ENCODE measurements at places on chromosomes 6 and 20.

DNA sequence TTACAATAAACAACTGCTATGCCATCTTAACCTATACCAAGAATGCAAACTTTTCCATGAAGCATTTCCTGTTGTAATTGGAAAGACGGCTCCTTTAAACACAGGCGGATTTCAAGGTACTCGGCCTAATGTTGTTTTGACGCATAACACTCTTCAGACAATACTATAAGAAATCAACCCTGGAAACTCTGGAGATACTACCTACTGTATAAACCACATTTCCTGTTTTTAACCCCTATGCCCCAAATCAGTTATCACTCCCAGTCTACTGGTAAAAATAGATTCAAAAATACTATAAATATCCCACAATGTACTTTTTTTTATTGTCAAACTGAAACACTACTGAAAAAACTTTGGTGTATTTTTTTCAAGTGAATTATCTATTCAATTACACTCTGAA, 118.1 kb downstream of the IRF4 start:
- no peak for DNase-seq

DNA sequence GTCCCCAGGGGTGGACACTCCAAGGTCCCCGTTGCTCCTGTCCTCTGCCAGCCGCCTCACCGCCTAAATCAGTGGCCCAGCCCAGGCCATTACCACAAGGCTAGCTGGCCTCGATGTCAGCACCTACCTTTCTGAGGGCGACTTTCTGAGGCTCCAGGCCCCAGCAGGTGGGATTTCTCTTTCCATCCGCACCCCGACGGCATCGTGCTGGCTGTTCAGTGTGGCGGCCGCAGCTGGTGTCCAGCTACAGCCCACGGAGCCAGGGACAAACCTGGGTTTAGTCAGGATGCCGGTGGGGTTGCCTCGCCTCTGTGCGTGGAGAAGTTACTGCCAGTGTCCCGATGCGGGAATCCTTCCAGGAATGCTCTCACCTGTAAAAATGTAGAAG, 60.8 kb downstream of the ERMARD start:
- DNase-seq, result no peak

DNA sequence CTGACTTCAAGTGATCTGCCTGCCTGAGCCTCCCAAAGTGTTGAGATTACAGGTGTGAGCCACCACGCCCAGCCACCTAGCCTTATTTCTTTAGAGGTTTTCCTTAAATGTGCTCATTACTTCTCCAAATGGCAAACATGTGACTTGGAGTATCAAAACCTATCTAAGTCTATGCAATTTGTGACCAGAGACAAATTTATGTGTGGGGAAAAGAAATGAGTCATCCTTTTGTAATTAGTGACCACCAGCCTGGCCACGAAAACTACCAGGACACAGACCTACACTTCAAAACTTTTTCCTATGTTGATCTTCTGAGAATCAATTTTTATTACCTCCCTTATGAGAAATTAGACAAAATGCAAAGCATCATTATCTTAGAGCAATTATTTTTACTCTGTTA, 64.6 kb upstream of the OGFRL1 start:
- DNase-seq, result no peak

- no peak for DNase-seq
Measured at GRCh38 chr20:34834459-34834893, 9.0 kb upstream of the NCOA6 start.

- DNase-seq, result no peak
Measured at GRCh38 chr6:118565311-118565960, 17.3 kb downstream of the PLN start.

DNA sequence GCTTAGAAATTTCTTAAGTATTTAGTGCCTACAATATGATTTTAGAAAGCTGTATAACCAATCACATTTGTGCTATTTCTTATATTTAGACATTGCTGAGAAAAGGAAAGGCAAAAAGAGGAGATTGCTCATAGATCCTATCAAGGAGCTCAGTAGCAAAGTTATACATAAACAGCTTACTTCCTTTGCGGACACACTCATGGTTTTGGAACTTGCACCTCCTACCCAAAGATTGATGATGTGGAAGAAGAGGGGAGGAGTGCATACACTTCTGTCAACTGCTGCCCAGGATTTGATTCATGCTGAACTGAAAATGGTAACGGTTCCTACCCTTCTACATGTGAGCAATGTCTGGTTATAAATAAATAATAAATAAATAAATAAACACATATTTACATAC, 16.7 kb downstream of the RAD21L1 start:
- no peak for DNase-seq

GRCh38 chr6:17178754-17179529, 77.1 kb downstream of the STMND1 start:
- no peak for DNase-seq

- DNase-seq, result no peak
Measured at GRCh38 chr6:154460306-154461071, 50.0 kb downstream of the CNKSR3 start.

GRCh38 chr6:16706911-16707783, 54.1 kb downstream of the ATXN1 start:
- no peak for DNase-seq

GRCh38 chr20:5865604-5866003, 84.7 kb downstream of the TRMT6 start:
- no peak for DNase-seq

GRCh38 chr6:122730775-122731386, 48.6 kb upstream of the FABP7 start:
- no peak for DNase-seq

GRCh38 chr6:166657531-166657930, 30.5 kb upstream of the RPS6KA2 start:
- DNase-seq, result no peak

GRCh38 chr20:18005170-18005989, 36.6 kb downstream of the MGME1 start:
- DNase-seq, result no peak

GRCh38 chr6:9140172-9140571, 704.8 kb upstream of the SLC35B3 start:
- no peak for DNase-seq

GRCh38 chr20:53872561-53873229, 197.7 kb downstream of the BCAS1 start:
- no peak for DNase-seq

DNA sequence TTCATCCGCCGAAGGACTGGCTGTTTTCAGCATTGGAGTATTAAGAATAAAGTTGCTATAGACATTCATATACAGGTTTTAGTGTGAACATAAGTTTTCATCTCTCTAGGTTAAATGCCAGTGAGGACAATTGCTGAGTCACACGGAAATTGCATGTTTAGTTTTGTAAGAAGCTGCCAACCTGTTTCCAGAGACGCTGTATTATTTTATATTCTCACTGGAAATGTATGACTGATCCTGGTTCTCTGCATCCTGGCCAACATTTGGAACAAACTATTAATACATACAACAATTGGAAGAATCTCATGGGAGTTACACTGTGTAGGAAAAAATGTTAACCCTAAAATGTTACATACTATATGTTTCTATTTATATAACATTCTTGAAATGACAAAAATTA, 16.7 kb upstream of the TGM6 start:
- DNase-seq, result no peak

DNA sequence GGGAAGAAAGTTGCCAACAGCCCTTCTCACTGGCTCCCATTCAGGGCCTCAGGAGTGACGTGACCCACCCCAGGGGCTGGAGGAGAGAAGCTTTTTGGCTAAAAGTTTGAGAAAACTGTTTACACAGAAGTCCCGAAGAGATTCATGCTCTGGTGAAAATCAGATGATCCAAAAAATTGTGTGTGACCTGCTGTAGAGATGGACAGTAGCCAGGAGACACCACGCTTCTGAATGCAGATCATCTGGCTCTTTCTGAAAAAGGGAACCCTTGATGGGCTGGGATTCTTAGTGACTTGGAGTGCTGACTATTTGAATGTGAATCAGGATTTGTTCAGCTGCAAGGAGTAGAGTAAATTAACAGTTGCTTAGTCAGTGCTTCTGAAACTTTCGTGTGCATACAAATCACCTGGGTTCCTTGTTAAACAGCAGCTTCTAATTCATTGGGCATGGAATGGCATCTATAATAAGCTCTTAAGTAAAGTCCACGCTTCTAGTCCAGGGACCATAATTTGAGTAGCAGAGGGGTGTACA, 265.1 kb downstream of the PREX1 start:
- DNase-seq, result no peak

DNA sequence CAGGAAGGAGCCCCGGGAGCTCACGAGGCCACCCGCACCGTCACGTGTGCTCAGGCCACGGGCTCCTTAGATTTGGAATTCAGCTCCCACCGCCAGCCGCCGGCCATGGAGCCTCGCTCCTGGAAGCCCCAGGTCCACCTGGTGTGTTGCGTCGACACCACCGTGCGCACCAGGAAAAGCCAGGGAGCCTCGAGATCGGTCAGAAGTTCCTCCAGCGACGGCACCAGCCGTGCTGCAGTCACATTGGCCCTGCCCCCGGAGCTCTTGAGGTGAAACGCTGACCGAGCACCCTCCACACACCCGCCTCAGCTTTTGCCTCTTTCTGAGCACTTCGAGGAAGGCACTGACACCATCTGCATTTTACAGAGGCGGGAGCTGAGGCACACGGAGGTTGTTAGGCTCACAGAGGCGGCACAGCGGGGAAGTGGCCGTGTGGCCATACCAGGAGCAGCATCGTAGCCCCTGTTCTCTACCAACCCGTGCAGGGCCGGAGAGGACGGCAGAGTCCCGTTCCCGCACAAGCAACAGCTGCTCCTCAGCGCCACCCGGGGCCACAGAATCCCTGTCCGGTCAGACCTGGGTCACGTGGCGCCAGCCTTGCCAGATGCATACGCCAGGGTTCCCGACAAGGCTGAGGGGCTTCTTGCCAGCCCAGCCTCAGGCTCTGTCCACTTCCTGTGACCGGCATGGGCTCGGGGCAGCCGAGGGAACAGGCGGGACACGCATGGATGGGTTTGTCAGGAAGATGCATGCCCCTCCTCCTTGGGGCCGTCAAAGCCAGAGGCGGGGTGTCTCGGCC, 7.6 kb downstream of the NKAIN4 start:
- DNase-seq, result no peak

- no peak for DNase-seq
Measured at GRCh38 chr20:44112889-44113617, 73.9 kb downstream of the JPH2 start.

DNA sequence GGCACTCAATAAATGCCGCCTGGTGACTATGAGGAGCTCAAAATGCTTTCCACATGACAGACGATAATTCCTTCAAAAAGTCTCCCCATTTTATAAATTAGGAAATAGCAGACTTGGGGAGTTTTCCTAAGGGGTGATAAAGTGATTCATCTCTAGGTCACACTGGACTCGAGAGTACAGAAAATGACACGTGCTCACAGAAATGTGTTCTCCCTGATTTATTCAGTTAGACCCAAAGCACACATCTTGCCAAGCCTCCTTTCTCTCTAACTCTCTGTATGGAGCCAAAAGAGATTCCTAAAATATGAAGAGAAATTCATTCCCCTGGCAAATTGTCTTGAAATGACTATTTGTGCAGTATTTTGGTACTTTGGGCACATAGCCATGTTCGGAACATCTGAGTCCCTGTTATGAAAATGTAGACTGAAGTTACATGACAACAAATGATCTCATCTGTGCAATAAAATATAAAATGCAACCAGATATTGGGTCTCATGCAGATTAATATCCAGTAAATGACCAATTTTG, 381.1 kb downstream of the TFAP2B start:
- DNase-seq, result no peak

- DNase-seq, result no peak
Measured at GRCh38 chr6:29336269-29336668, 32.4 kb downstream of the OR5V1 start.

- no peak for DNase-seq
Measured at GRCh38 chr6:28003059-28003458, 46.0 kb downstream of the OR2B6 start.

DNA sequence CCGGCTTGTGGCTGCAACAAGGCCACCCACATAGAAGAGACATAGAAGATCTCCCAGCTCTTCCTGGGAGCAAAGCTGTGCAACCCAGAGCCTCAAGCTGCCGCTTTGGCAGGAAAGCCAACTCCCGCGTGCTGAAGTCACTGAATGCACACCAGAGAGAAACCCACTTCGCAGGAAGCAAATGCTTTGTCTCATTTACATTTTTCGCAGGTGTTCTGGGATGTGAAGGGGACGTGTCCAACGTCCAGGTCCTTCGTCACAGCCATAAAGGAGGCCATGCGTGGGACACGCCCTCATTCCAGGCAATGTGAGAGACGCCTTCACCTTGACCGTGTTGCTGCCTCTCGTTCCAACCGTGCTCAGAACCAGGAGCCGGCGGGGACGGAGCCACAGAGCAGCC, 24.4 kb downstream of the KCNQ2 start:
- no peak for DNase-seq

- DNase-seq, result no peak
Measured at GRCh38 chr6:135310291-135310690, 129.2 kb downstream of the MYB start.

DNA sequence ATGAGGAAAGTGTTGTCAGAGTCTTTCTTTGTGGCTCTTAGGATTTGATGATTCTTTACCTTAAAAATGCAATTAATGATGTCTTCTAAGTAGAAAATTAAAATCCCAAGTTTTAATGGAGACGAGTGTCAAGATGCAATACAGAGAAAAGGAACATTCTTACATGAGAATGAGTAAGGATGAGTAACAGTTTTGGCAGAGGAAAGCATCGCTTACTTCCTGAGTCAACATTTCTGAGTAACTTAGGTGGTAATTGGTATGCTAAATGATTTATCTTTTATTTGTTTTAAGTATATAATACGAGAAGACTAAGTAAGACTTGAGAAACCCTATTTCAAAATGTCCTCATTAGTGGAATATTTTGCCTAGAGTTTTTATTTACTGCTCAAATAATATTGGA, 101.3 kb downstream of the RTN4IP1 start:
- no peak for DNase-seq

DNA sequence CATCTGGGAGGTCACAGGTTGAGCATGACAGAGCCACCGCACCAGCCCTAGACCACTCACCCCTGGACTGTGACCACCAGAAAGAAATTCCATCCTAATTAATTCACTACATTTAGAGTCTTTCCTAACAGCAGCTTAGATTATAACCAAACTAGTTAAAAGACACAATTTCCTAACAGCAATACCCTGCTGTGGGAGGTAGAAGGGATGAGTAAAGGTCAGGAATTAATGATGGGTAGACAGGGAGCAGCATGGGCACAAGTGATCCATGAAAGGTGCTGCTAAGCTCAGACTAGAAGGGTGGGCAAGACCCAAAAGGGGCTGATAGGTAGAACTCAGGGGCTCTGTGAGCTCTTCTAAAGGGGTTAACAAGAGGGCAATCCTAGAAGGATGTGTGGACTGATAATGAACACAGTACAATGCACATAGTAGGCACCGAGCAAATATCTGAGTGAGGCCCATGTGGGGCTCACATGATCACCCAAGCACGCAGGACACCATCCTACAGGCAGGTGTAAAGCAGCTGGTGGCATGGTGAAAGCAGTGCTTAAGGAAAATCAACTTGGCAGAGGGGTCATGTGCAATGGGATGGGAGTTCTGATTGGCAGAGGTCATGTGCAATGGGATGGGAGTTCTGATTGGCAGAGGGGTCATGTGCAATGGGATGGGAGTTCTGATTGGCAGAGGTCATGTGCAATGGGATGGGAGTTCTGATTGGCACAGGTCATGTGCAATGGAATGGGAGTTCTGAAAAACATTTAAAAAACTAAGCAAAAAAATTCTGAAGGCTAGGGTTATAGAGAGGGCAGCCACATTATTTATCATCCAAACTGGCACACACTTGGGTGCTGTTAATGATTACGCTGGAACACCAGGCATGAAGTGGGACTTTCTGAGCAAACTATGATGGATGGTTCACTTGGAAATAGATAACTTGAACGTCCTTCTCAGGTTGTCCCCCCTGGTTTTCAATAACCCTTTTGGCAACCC, 188.2 kb upstream of the FOXQ1 start:
- no peak for DNase-seq

- no peak for DNase-seq
Measured at GRCh38 chr20:48041078-48041780, 255.9 kb upstream of the SULF2 start.

- no peak for DNase-seq
Measured at GRCh38 chr6:2986722-2987221, 12.9 kb upstream of the NQO2 start.

Data from stimulated activated CD8-positive, alpha-beta memory T cell treated with anti-CD3 and anti-CD28 coated beads, Interleukin-7, amount 100 ng/mL, for 24 hours (primary cell).